Activated naive CD4-positive, alpha-beta T cell treated with anti-CD3 and anti-CD28 coated beads for 36 hours (primary cell): ENCODE measurements at places on chromosomes 7 and 10.

DNA sequence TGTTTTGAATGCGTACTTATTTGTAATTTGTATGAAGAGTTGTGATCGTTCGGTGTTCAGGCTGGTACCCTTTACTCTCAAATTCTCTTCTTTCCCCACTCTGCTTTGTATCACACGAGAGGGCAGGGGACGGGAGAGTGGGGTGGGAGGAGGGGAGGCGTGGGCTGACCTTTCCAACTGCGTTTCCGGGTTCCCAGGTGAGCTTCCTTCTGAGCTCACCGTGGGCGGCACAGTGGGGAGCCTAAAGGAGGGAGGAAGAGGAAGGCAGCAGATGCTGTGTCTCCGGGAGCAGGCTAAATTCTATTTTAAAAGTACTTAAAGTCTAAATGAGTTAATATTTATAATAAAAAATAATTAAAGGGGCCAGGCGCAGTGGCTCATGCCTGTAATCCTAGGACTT, 7.4 kb upstream of the XRCC2 start:
- no peak for DNase-seq

- DNase-seq, result peak; percentile 89
Observed at GRCh38 chr10:59709395-59710125, at the start of gene SLC16A9. Gene SLC16A9, minus strand, starts transcription at chr10:59709850. Its CDS starts 25,559 bp downstream, at chr10:59684291.

- no peak for DNase-seq
Observed at GRCh38 chr7:25392588-25393338, 164.5 kb upstream of the NPVF start.

GRCh38 chr10:93378039-93378438, 104.1 kb downstream of the MYOF start:
- no peak for DNase-seq

- DNase-seq, result no peak
Observed at GRCh38 chr7:47375121-47375938, 206.6 kb downstream of the TNS3 start.

- DNase-seq, result peak; percentile 23
Observed at GRCh38 chr7:73577627-73578341, 595 bp downstream of the TBL2 start.

- no peak for DNase-seq
Observed at GRCh38 chr7:84042110-84042539, 152.5 kb downstream of the SEMA3A start.

DNA sequence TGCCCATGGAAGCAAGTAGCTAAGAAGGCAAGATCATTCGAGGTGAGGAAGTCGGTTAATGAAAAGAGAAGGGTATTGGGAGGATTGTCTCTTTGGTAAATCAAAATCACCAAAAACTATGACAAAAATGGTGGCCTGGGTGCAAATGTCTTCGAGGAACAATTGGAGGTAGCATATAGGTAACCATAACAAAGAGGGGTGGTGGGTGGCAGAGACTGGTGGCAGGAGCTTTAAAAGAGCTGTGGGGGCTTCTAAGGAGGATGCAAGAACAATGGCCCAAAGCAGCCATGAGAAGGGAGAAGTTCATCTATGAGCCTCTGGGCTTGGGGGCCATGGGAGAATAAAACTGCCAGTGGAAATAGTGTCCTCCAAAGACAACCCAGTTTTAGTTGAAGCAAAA, 172.2 kb upstream of the PDE1C start:
- no peak for DNase-seq

DNA sequence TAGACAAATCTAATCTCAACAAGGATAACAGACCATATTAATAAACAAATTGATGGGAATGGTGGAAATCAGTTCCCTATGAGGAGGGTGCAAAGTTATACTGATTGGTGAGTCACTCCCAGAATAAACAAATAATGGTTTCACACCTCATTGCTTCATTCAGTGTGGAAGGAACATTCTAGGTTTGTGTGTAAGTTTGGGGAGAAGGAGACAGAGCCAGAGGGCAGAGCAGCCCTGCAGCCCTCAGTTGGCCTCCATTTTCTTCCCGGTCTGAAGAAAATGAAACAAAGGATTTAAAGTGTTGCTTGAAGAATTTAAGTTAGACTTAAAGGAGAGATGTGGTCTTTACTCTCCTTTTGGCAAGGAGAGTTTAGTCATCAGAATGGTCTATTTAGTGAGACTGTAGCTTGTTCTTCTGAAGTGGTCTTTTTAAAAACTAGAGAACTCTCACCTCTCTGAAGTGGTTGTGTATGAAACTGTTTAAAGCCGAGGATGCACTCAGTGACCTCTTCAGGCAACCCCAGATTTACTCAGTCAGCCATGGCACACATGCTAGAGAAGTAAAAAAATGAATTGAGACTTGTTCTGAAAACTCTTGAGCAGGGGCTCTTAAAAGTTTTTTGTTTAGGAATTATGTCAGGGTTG, 27.2 kb downstream of the IKZF1 start:
- DNase-seq, result peak; percentile 75
